ENCODE measurements at places on chromosomes 2 and 18.

DNA sequence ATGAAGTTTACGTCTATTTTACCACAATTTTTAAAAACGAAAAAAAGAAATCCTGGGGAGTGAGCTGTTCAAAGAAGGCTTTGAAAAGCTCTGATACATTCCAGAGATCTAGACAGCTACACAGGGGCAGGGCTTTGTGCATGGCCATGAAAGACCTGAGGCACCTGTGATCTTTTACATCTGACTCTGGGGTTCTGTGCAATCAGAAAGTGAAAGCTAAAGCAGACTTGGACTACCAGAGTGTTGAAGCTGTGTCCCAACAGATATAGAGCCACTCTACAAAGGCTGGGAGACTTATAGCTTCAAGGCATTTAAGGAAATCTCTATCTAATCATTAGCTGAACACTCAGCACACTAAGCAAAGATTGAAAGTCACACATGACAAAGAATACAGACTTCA is 34.1 kb downstream of the PARD6G start:
- no peak for DNase-seq

DNA sequence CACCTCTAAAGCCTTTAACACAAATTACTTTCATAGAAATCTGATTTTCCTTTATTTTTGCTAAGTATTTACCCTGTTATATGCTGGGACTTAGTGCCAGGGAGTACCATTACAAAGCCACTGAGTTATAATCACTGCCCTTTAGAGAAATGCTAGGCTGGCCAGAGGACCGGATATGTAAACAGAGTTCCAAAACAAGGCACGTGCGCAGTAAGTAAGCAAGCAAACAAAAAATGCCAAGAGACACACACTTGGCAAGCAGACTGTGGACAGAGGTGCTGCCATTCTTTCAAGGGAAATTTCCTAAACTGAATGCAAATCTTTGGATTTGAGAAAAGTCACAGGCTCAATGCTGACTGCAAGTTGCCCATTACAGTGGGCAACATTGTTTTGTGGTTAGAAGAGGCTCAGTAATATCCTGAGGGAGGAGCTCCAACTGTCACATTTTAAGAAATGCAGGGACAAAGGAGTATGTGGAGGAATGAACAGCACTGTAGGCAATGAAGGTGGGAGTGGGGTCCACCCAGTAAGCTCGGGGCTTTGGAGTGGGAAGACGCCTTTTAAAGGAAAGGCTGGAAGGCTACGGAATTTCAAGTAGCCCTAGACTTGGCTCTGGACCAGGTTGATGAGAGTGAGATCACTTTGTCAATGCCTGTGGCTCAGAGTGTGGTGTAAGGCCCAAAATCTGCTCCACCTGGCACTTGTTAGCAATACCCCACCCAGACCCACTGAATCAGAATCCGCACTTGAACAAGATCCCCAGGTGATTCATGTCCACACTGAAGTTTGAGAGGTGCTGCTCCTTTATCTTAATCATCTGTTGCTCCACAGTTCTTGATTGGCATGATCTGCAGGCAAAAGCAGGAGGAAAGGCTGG is 2.1 kb upstream of the PARD6G start:
- no peak for DNase-seq

DNA sequence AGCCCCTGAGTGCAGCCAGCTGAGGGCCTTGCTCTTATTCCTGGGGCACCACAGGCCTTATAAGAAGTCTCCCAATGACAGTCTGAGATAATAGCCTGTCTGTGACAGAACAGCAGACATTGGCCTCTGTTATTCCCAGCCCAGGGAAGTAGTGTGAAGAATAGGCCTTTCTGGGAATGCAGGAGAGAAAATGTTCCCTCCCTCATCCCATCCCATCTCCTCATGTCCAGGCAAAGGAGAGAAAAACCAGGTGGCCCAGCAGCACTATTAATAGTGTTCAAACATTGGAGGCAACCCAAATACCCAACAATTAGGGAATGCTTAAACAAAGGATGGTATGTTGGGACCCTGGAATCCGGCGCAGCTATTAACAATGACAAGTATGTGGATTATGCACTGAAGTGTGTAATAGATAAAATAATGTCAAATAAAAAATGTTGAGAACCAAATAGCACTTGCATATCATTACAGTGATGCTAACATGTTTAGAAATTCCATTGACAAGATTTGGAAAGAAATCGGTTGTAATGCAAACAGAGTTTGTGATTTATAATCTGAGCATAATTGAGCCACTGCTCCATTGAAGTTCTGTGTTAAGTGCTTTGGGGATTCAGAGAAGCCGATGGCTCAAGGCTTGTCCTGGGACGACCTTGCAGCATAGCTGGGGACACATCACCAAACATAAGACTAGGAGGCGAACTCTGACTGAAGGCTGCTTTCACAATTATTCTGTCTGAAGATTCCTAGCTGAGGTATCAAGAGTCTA is 69.3 kb downstream of the LBH start:
- DNase-seq: no peak

- DNase-seq: no peak
Measured at GRCh38 chr18:51279367-51279984, 82.0 kb upstream of the MEX3C start.

DNA sequence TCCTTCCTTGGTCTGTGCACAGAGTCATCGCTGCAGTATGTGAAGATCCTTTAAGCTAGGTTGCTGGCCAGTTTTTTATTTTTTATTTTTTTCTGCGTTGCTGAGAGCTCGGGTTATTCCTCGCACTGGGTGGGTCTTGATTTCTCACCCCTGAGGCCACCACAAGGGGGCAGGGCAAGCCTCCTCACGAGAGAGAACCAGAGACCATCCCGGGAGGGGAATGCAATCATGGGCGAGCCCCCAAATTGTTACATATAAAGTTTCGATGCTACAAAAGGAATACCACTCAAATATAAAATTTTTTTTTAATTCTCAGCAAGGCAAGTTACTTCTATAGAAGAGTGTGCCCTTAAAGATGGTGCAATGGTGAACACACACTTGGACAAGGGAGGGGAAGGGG is 24.9 kb downstream of the HTR2B start:
- DNase-seq: no peak

GRCh38 chr18:48581206-48581605 is 42.4 kb downstream of the CTIF start:
- DNase-seq: no peak

DNA sequence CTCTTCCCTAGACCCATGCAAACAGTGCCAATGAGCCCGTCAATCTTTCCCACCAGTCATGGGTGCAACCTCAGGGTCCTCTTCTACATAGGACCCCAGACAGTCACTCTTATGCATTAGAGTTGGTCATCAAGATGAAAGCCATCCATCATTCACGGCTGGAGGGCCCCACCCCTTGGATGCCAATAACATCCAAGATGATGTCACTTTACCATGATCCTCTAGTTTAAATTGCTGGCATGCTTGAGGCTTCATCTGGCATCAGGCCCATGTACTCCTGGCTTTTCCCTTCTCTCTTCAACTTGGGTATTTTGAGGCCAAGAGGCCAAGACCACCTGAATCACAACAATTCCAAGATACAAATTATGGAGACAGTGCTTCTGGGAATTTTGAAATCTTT is 91.1 kb upstream of the MAPK4 start:
- DNase-seq: no peak

GRCh38 chr2:194020155-194020554 is 1636.9 kb upstream of the SLC39A10 start:
- no peak for DNase-seq

DNA sequence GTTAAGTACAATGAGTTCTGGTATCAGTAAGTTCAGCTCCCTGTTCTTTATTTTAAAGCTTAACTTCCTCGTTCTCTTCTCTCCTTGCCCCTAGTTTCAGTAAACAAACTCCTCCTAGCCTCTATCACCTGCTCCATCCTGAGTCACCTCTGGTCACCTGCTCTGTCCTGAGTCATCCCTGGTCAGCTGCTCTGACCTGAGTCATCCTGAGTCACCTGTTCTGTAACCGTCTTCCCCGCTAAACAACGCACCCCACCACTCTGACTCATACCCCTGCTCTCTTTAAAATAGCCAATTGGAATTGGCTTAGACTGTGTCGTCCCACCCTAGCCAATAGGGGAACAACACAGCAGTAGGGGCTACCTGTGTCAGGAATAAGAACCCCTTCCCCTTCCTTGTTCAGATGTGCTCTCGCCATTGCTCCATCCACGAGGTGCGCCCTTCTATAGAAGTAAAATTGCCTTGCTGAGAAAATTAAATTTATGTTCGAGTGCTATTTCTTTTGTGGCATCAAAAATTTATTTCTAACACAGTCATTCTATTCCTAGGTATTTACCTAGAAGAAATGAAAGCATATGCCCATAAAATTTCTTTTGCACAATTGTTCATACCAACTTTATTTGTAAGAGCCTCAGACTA is 24.9 kb upstream of the RMND5A start:
- no peak for DNase-seq

DNA sequence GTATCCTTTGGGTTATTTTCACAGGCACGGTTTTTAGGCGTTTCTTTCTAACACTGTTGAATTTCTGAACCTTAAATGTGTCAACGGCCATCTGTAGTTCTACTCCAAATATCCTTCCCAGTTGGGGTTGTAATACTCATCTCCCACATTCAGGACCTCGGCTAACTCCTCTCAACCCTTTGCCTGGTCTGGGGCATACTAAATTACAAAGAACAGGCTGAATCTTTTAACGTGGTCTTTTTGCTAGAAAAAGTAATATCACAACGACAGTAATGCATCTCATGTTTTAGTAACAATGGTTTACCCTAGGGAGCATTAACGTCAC is 2.1 kb downstream of the RPRM start:
- DNase-seq: no peak

DNA sequence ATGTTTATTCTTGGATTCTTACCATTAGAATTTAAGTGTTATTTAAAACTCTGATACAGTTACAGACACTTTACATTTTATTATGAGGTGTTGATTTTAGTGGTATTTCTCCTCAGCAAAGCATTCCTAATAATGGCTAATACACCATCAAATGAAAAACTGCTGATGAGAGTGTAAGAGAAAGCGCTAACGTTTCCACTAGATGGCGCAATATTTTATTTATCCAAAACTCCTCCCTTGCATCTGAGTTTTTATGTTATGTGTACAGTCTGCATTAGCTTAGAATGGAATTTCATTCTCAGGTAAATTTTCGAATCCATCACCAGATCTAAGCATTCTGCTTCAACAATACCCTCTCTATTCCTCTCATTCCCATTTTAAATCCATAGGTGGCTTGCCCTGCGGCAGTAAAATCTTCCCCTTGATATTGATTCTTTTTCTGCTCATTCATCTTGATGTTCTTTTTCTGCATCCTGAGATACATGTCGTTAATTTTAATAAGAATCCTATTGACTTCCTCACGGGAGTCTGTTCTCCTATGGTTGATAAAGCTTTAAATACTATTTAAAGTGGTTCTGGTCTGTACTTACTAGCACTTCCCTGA is 53.9 kb downstream of the PRKRA start:
- peak; percentile 41 for DNase-seq

DNA sequence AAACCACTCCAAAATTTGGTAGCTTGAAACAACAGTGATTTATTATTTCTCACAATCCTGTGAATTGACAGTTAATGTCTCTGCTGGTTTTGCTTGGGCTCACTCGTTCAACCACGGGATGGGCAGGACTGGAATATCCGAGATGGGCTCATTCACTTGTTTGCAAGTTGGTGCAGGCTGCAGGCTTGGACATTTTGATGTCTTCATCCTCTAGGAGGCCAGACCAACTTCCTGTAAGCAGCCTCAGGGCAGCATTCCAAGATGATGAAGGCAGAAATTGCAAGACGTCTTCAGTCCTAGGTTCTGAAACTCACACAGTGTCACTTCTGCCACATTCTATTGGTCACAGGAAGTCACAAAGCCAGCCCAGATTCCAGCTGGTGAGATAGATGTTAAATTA is 47.1 kb downstream of the GPR39 start:
- DNase-seq: no peak
